Panc1 (cell line): ENCODE measurements at places on chromosomes 5 and 9.
A peak's percentile ranks its signal among the peaks of the same experiment; 100 is the strongest.

DNA sequence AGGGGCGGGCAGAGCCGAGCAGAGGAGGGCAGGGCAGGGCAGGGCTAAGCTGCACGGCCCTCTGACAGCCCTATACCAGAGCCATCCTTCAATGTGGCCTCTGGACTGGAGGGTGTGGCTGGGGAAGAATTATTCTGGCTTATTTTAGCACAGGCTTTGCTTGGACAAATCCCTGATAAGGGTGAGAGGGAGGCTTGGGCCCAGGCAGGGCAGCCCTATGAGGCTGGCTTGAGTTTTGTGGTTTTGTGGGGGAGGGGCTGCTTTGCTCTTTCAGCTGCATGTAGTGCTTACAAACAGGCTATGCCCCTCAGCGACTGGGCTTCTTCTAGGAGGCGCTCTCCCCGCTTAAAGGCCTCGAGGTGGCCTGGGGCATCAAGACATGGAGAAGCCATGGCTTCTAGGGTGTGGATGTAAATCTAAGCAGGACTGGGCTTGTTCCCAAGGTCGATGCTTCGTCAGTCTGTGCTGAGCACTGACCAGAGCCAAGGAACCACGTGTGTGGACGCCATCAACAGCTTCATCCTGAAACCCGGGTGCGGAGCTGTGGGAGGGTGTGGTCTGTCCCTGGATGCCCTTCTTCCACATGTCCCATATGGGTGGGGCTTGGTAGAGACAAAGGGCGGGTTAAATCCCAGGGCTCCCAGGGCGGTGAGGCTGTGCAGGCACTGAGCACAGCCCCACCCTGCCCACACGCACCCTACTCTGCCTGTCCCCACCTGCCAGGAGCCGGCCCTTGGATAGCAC, 45.7 kb upstream of the IPPK start:
- DNase-seq = no peak

DNA sequence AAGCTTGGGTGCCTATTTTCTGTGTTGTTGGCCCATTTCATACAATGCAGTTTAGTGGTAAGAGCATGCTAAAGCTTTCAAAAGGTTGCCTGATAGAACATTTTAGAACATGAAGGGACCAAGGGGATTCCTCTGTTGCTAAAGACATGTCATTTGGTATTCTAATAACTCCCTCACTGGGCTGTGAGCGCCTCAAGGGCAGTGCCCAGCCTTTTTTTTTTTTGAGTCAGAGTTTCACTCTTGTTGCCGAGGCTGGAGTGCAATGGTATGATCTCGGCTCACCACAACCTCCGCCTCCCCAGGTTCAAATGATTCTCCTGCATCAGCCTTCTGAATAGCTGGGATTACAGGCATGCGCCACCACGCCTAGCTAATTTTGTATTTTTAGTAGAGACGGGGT, 77.1 kb downstream of the PCSK5 start:
- DNase-seq = no peak

DNA sequence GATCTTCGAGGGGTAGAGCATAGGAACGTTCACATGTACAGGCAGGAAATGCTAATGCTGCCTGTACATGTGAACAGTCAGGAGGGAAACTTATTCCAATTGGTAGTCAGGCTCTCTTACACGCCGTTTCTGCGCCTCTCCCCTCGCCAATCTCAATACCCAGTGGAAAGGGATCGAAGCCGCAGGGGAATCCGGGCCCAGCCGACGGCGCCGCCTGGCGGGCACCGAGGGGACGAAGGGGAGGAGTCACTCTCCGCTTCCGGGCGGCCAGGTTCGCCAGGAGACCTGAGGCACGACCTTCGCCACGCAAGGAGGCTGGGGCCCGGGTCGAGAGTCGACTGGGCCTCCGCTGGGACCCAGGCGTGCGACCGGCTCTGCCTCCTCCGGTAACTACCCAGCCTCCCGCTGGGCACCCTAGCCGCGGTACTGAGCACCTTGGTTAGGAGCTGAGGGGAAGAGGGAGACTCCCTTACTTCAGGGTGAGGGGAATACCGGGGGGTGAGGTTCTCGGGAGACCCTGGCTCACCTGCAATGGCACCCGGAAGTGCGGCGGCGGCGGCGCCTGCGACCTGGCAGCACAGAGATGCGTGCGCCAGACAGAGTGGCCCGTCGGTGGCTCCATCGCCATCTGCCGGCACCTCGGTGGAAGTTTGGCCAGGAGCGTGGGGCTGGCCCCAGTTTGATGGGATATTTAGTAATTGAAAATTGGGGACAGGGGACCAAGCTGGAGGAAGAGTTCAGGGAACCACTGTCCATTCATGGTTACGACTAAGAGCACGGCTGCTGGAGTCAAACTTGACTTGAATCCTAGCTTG, at the start of gene PIGO:
Gene PIGO (minus strand): TSS at position 557 of the 815 bp plus-strand sequence. CDS start 1,026 bp downstream, outside the sequence.
- no peak for DNase-seq

DNA sequence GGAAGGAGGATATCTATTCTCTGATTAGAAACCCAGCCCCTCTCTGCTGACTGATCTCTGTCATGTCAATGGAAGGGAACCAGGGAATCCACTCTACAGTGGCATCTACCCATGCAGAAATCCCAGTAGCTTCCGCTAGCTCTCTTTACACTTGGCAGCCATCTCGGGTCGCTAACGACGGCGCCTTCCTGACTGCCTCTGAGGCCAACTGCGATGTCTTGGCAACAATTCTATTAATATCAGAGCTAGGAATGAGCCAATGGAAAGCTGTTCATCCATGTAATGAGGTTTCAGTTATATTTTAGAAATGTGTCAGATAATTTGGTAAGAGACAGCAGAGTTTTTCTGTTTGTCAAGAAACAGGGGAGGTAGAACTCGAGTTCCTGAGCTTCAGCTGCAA, 67.6 kb upstream of the ATP10B start:
- DNase-seq = no peak

DNA sequence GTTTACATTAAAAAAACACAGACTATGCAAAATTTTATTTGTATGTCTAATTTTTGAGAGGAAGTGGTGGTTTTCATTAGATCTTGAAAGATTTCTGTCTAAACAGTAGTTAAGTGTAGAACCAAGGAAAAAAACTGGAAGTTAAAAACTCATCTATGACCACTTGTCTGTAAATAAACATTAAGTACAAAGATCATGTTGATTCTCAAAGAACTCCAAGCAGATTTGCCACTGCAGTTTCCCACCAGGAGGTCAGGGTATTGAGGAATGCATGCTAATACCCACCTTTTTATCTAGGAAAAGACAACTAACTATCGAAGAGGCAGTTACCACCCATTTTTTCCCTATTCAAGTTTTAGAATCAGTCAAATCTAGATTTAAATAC, 1.9 kb downstream of the STOM start:
- DNase-seq = no peak

- no peak for DNase-seq
Measured at GRCh38 chr9:20570087-20570486, 52.2 kb downstream of the MLLT3 start.

DNA sequence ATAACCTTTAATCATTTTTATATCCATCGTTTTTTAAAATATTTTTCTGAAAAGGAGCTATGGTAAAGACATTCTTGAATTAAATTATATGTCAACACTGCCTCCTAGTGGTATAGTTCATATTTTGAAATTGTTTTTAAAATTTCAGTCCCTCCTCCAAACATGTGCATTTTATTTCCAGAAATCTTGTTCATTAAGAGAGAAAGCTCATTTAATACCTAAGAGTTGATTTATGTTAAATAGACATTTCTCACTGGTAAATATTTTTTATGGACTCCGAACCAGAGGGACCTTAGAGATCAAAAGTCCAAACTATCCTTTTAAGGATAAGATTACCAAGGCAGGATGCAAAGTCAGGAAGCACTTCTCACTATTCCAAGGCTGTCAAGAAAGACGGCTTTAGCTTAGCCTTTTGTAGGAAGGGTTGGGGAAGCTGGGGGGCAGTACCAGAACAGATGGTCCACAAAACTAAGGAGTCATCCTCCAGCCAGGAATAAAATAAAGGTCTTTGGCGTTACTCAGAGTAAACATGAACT, 21.6 kb downstream of the BHMT start:
- peak; percentile 28 for DNase-seq

DNA sequence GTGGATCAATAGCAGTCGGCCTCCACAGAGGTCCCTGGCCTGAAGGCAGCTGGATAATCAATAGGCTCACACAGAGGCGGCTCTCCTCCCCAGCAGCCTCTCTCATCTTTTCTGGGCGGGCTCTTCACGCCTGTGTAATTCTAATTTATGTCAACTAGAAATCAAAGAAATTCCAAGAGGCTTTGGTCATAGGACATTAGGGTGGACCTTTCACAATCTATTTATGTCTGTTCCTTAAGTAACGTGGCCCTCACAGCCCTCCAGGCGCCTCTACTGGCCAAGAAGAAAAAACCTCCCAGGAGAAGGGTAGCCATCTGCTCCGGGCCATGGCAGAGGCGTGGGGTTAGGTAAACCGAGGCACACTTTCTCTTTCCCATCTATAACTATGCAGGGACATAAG, 205.1 kb upstream of the EFNA5 start:
- DNase-seq = no peak

GRCh38 chr9:124394167-124394566, 21.1 kb downstream of the PSMB7 start:
- DNase-seq = no peak
